Mesenteric fat pad (tissue), 1 donor: ENCODE measurements at places on chromosomes 2 and 18. TPM values are rescaled to one million over a fixed set of nuclear protein-coding genes. Genes with fewer than 3 reads are reported as not detected.

- DNase-seq = no peak
Measured at GRCh38 chr2:142944264-142944663, 66.8 kb downstream of the KYNU start.

- no peak for DNase-seq
Measured at GRCh38 chr18:65934874-65935273, 184.1 kb downstream of the CDH7 start.

DNA sequence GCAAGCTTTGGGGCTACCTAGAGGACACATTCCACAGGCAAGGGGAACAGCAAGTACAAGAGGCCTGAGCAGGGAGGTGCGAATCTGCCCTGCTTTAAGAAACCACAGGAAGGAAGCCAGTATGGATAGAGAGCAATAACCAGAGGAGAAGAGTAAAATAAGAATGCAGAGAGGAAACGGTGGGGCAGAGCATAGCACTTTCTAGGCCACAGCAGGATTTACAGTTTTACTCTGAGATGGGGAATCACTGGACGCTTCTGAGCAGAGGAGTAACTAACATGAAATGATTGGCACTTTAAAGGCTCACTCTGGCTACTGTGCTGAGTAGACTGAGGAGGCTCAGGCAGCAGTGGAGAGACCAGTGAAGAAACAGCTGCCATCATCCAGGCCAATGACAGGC is 23.8 kb downstream of the AAK1 start:
- no peak for DNase-seq

- no peak for DNase-seq
Measured at GRCh38 chr2:46187112-46187618, 110.0 kb upstream of the EPAS1 start.

DNA sequence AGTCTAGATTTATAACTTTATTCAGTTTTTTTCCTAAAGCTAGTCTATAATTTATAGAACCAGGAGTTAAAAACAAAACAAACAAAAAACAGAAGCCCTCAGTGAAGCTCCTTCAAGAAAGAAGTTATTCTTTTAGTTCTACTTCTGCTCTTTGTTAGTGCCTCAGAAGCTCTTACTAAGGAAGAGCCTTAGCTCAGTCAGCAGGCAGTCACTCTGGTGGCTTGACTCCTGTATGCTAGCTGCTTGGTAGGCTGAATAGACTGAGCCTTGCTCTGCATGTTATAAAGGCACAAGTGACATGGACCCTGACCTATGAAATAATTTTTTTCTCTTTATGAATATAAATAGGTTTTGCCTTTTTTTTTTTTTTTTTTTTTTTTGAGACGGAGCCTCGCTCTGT is 24.8 kb downstream of the NCOA1 start:
- DNase-seq = no peak

- no peak for DNase-seq
Measured at GRCh38 chr2:197300139-197300538, 10.4 kb downstream of the ANKRD44 start.

GRCh38 chr2:168350380-168350779 is 103.0 kb upstream of the STK39 start:
- no peak for DNase-seq

DNA sequence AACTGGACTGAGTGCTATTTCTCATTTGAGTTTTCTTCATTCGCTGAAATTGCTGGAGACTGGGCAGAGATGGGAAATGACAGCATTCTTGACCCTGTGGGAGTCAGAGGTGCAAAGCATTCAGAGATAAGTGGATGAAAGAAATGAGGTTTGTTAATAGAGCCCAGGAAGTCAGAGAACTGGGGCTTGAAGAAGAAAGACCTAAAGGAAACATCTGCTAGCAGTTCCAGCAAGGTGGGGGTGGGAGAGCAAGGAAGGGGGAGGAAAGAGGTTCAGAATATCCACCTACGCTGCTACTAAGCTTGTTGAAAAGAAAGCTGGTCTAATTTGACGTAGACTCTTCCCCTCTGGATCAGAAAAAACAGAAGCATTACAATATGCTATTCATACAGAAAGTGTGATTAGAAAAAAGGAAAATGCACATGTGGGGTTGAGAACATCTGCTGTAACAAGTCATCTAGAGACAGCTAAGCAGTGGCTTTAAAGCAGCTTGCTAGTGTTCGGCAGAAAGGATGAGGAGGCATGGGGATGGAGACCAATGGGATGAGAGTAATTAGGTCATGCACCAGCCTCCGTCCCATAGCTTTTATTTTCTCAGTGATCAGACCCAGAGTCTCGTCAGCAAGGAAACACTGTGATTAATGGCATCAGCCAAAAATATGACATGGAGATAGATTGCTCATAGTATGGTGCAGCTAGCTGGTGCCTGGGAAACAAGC is 29.7 kb downstream of the NAB1 start:
- no peak for DNase-seq

GRCh38 chr2:54471221-54471711 is 15.1 kb downstream of the SPTBN1 start:
- no peak for DNase-seq

GRCh38 chr2:216163518-216163917 is 54.4 kb downstream of the XRCC5 start:
- DNase-seq = no peak

- no peak for DNase-seq
Measured at GRCh38 chr2:5616019-5616418, 76.2 kb upstream of the SOX11 start.

- DNase-seq = no peak
Measured at GRCh38 chr2:2000724-2001061, 256.4 kb upstream of the PXDN start.

DNA sequence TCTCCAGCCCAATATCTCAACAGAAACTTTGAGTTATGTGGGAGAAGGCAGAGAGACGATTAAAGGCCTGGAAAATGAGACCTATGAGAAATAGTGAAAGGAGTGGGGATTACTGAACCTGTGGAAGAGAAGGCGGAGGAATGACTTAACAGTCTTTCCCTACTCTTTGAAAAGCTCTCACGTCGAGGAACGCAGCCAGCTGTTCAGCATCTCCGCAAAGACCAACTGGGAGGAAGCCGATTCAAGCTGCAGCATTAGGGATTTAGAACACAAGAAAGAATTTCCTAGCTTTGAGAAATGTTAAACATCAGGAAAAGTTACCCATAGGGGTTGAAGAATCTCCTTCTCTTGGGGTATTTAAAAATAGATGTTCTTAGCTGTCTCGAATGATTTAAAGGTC is 233.2 kb upstream of the PARD3B start:
- DNase-seq = no peak

GRCh38 chr2:229344151-229344551 is 73.1 kb upstream of the PID1 start:
- DNase-seq = no peak

- DNase-seq = no peak
Measured at GRCh38 chr2:191180276-191180675, 29.5 kb upstream of the STAT4 start.

ZNF236 gene
- total RNA-seq = 14.5 TPM

HAAO gene
- 2.8 TPM for total RNA-seq

SERPINB13 gene
- not detected for total RNA-seq

MAB21L4 gene
- not detected for total RNA-seq

DTYMK gene
- total RNA-seq = 22.1 TPM

KRTCAP3 gene
- 0.48 TPM for total RNA-seq

RPRM gene
- 0.22 TPM for total RNA-seq

AUP1 gene
- 112 TPM for total RNA-seq

CRYGC gene
- total RNA-seq = not detected

SCYGR4 gene
- not detected for total RNA-seq

ASXL3 gene
- 1.5 TPM for total RNA-seq

PLGLB1 gene
- total RNA-seq = not detected

RPL37A gene
- total RNA-seq = 1,983 TPM
